ENCODE measurements at places on chromosomes 5 and 9.

GRCh38 chr5:36304095-36304805, 2.5 kb upstream of the RANBP3L start:
- no peak for DNase-seq

DNA sequence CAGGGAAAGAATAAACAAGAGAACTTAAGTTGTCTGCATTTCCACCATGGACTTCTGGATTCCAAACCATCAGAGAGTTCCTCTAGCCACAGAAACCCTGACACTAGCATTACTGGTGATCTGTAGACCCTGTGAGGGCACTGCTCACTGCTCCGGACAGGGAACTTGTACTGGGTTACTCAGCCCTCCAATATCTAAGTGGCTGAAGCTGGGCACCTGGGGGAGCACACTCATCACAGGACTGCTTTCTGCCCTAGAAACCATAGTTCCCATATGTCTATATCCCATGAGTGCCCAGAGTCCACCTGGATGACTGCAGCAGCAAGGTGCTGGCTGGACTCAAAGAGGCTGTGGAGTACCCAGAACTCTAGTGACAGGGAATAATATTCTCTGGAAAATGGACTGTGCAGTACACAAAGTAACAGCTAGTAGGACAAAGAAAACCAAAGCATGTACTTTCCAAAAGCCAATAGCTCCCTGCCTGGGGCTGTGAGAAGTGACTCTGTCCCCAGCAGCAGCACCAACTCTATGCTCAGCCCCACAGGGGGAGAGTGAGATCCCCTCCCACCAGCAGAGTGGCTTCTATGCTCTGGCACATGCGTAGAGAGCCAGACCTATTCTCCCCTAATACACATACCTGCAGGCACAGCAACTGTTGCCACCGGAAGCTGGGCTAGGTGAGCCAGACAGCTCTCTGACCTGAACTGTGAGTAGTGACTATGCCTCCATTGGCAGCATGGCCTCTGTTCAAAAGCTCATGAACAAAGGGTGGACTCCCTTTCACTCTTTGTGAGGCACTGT, 472.9 kb upstream of the FTMT start:
- no peak for DNase-seq

DNA sequence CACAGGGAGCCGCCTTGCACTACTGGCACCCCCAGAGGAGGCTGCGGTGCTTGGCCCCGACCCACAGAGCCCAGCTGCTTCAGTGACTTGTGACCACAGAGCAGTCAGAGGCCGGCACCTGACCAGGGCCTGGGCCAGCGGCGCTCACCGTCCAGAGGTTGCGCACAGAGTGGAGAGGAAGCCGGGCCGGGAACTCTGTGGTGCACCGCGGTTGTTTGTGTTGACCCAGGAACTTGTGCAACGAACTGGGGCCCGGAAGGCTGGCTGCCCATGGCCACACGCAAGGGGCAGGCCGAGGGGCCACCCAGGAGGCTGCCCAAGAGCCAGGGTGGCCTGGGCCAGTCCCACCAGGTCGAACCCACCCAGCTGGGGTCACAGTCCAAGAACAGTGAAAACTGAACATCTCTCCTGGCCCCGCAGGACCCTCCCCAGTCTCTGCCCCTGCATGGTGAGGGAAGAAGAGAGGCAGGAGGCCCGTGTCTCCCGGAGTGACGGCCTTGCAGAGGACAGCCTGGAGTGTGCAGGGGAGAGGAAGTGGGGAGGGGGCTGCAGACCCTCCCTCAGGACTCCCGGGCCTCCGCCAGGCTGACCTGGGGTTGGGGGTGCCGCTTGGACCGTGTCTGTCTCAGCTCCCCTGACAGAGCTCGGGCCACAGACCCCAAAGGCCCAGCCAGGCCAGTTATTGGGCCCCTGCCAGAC, 42.8 kb upstream of the EGFL7 start:
- no peak for DNase-seq

DNA sequence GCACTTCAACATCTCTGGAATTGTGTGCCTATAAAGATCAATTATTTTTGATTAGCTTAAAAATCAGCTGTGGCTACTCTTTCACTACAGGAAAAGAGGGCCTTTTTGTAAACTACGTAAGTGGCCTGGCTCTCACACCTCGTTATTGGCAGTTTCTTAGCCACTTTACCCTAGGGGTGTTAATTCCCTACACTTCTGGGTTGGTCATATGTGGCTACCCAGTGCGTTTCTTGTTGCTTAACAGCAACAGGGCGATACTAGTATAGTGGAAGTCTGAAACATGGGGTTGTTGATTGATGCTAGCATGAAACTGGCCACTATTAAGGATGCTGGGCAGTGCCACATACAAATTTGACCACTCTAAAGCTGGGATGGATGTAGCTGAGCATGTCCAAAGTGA, 174.7 kb upstream of the CDH12 start:
- DNase-seq: no peak

- DNase-seq: no peak
Observed at GRCh38 chr5:156427315-156427714, 100.4 kb downstream of the SGCD start.

DNA sequence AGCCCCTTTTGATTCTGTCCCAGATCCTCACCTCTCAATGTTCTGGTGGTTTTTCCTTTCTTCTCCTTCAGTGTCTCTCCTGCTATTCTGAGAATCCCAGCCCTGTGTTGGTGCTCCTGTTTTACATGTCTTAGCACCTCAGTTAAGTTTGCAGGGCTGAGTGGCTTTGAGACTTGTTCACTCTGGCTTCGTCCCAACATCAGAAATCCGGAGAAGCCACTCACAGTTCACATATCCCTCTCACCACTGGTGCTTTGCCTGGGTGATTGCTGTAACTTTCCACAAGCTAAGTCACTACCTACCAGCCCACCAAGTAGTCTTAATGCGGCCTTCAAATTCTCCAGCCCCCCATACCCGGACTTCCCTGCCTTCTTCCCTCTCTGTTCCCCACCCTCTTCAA, 40.2 kb downstream of the CYFIP2 start:
- no peak for DNase-seq

DNA sequence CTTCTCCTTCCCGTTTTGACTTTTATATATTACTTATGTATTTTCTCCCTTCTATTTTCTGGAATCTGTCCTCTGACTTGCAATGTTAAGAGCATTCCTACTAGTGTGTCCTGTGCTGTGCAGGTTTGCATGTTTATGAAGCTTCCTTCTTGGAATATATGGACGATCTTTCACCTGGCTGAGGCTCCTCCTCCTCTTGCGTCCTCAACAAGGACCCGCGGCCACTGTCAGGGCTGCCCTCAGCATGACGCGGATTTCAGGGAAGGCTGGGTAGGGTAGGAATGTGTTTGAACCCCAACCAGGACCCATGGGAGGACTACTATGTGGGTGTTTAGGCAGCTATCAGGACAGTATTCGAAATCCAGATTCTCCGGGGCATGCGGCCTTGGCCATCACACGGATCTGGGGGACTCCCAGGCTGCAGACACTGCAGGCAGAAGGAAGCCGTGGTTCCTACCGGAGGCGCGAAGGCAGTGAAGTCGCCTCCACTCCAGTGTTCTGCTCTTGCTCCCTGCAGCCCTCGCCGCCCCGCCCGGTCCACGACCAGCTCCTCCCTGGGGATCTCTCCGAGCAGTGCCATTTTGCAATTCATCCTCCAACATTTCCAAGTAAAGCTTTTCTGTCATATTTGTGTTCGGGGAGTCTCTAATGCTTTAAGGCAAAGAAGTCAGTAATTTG, 37.0 kb upstream of the OSMR start:
- DNase-seq: no peak

DNA sequence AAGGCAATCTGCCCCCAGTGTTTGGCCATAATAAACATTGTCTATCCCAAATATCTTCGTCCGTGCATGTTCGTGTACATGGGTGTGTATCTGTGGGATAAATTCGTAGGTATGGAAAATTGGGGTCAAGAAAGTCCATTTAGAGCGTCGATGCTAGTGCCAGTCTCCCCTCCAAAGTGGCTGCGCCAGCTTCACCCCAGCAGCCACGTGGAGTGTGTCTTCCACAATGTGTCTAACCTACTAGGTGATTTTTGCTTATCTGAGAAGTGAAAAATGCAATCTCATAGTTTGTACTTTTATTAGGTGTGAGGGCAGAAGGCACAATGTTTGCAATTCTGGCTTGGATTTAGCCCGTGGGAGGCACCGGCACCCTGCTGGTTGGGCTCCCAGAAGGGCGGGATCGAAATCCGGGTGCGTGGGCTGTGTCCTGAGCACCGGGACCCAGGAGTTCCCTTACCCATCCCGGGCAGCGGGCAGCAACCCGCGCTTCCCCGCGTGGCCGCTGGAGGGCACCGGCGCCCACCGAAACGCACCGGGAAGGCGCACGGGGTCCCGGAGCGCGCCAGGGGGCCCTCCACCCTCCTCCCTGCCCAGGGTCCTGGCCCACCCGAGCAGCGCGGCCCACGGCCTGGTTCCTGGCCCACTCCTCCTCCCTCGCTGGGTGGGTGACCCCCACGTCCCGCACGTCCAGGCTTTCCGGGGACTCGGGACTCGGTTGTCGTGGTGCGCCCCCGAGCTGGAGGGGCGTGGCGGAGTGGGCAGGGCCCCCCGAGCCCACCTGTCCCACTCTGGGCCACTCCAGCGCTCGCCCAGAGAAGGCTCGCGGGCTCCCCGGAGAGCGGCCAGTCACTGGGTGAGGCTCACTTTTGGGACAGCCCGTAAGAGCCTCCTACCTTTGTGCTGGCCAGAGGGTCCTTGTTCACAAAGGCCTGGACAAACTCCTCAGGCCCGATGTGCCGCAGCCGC, 55.4 kb upstream of the RNF130 start:
- no peak for DNase-seq

GRCh38 chr9:131891598-131891997, 151.7 kb upstream of the RAPGEF1 start:
- DNase-seq: no peak

GRCh38 chr9:124191691-124192395, 65.9 kb upstream of the NEK6 start:
- DNase-seq: no peak

DNA sequence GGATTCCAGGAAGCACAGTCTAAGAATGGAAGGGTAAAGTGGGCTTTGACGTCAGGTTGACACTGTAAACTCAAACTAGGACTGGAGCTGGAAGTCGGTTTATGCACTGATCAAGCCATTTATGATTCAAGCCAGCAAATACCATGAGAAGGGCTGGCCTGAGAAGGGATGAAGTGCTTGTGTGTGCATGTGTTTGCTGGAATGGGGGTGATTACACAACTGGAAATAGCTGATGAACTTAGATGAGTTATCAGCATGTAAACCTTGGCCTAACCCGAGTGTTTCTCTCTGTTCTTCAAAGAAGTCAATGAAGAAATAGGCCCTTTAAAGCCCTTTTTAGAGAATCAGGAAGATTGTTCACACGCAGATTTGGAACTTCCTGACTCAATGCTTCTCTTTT, 287.6 kb downstream of the RFX3 start:
- DNase-seq: no peak

Measured in keratinocyte (primary cell).